ENCODE measurements at places on chromosomes 6 and 20.

DNA sequence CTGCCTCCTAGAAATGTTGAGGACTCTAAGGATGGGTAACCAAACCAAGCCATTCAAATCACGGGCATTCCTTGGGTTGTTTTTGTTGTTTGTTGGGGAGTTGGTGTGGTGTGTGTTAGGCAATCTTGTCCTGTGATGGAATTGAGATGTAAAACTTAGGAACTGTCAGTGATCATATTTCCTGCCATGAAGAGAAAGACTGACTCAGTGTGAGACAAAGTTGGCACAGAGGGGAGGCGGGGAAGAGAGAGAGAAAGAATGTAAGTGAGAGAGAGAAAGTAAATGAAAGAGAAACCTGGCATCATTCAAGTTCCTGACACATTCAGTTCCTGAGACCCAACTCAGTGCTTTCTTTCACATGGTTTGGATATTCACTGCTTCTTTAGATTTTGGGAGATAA is 21.6 kb upstream of the FBXO30 start:
- DNase-seq = no peak

- DNase-seq = no peak
These were observed 201.6 kb upstream of the SNX9 start for GRCh38 chr6:157621406-157621805.

- no peak for DNase-seq
These were observed 1195.9 kb upstream of the MAP3K7 start for GRCh38 chr6:91782802-91783201.

DNA sequence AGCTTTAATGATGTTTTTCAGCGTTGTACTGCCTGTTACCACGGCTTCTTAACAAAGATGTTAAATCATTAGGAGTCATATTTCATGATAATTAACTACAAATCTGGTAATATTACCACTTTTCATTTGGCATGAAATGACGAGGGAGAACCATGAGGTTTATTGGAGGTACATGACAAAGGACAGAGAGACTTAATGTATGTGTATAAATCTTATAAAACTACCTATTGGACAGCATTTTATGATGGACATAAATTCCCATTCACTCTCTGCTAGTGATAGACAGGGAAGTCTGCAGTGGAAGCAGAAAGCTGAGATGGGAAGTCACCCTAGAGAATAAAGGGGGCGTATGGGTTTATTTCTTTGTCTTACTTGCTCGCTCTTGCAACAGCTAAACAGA is 949.9 kb upstream of the FLRT3 start:
- DNase-seq = no peak

DNA sequence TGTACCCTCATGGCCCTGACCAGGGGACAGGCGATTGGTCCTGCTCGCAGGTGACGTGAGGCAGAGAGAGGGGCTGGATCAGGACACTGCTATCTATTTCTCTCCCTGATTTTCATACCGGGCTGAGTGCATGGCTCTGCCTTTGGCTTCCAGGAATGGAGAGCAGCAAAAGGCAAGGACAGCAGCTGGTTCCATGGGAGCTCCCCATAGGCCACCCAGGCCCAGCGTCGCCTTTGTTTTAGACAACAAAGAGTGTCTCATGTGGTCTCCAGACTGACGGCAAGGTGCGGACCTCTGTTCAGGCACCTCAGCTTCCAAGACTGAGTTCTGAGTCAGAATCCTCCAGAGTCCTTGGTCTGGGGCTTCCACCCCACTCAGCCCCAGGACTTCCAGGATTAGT is 123.1 kb downstream of the VEGFA start:
- DNase-seq = no peak

DNA sequence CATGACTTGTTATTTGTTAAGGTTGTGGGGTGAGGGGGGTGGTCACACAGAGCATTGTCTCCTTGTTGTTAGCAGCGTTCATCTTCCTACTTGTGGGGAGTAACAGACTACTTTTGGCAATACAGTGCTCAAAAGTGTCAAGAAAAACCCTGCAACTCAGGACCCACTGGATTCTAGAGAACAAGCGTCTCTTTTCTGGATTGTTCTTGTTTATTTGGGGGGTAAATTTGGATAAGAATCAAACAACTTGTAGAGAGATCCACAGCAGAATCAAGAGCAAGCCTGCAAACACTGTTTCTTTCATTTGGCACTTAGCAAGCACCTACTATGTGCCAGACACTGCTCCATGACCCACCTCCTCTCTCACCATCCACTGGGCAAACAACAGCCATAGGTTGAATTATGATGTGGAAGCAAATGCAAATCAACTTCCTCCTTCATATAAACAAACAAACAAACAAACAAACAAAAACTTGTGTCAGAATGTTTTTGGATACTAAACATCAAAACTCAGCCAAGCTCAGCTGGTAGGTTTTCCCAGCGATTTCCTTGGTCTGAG is 4.0 kb upstream of the NR2E1 start:
- no peak for DNase-seq

DNA sequence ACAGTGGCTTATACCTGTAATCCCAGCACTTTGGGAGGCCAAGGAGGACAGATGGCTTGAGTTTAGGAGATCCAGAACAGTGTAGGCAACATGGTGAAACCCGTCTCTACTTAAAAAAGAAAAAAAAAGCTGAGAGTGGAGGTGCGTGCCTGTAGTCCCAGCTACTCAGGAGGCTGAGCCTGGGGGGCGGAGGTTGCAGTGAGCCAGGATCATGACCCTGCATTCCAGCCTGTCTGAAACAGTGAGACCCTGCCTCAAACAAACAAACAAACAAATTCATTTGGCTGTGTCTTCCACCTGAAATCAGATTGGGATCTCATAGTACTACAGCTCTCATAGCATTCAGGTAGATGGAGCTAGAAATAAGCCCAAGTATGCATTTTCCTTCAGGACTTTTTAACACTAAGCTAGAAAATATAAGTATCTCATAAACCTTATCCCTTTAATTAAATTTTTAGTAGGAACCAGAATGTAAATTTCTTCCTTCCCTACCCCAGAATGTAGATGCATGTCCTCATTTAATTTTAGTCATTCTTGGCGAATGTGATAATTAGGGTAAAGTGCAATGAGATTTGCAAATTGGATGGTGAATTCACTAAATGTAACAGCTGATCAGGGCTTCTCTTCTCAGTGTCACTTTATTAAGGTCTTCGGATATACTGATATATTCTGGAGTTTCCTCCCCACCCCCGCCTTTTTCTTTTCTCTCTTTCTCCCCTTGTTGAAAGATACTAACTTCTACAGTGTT is 190.4 kb downstream of the CDKAL1 start:
- no peak for DNase-seq

DNA sequence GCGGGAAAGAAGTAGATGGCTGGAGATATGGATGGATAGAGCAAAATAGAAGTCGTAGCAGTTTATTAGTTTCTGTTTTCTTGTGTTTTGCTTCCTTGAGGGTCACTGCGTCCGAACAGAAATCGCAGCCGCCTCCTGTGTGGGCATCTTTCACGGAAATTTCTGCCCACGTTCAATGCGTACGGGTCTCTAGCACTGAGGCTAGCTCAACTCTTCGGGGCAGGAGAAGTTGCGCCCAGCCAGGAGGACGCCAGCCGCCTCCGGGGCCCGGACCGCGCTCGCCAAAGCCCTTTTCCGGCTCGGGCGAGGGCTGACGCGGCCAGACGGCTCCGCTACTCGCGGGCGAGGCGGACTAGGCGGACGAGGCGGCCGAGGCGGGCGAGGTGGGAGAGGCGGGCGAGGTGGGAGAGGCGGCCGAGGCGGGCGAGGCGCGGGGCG is 814 bp downstream of the TFAP2B start:
- DNase-seq = peak; percentile 61

DNA sequence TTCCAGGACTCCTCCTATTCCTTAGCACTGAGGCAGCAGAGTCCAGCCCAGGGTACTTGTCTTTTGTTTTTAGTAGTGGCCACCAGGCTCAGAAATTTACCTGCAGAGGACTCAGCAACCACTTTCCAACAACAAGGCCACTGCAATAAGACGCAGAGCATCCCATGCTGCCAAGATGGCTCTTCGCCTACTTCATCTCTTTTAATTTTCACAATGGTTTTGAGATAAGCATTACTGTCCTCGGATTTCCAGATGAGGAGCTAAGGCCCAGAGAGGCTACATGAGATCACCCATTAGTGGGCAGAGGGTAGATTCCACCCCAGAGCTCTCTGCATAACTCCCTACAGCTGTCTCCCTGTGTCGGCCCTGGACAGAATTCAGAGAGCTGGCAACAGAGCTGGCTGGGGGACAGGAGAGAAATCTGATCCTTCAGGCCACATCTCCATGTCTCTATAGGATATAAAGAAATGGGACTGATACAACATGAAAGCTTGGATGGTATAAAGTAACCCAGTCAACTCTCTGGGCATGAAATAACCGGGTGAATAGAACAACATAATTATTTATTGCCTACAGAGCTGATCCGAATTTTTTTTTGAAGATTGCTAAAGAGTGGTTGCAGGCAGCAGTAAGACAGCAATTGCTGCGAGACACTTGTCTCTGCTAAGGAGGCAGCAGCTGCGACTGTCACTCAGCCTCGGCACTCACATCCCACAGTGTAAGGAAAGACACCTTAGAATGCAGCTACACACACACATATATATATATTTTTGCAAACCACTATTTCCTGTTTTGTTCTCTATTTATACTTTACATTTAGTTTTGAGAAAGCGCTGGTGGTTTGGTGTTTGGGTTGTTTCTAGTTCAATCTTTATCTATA is 37.2 kb downstream of the SCML4 start:
- peak; percentile 21 for DNase-seq

GRCh38 chr6:71336901-71337300 is 48.3 kb downstream of the OGFRL1 start:
- no peak for DNase-seq

GRCh38 chr6:134373282-134373922 is 55.5 kb upstream of the SGK1 start:
- DNase-seq = no peak

GRCh38 chr6:31729515-31729978 is 448 bp upstream of the DDAH2 start:
- DNase-seq = peak; percentile 90

DNA sequence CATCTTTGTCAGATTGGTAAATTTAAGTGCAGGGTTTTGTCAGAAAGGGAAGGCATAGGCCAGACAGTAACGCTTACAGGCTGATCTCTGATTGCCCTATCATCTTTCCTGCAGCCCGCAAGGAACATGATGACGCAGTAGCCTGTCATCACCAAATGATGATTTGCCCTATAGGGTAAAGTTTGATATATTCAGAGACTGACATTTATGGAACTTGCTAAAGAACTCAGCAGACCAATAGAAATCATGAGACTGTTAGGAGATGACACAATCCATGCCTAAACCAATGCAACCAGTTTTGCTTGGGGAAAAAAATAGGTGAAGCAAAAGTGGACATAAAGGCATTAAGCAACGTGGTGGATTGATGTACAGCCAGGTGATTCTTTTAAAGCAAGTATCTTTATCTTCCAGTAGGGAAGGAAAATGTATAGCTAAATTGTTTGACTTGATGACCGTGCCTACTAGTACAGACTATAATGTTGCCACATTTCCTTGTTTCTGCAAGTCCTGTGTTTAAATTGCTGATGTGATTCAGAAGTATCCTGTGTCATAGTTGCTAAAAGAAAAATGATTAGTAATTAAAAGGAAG is 2.4 kb downstream of the NUS1 start:
- no peak for DNase-seq

- no peak for DNase-seq
These were observed 56.7 kb upstream of the TMEM181 start for GRCh38 chr6:158503222-158503621.

GRCh38 chr6:120228297-120228696 is 878.7 kb upstream of the MAN1A1 start:
- DNase-seq = no peak

DNA sequence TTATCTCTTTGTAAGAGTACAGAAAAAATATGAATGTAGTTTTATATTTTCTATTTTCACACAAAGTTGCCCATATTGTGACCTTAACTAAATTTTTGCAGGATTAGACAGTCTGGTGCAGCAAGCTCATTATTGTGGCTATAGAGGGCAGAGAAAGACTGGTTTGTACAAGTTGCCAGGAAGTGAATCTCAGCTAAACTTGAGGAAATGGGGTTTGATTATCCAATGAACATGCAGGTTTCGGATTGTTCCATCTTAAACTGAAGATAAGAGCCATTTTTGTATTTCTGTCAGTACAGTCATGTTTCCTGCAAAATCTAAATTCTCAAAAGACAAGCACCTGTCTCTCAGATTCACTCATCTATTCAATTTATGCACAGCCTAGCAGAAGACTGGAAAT is 390.9 kb downstream of the MMUT start:
- no peak for DNase-seq

GRCh38 chr6:43636308-43636659 is 644 bp downstream of the MAD2L1BP start:
- no peak for DNase-seq

DNA sequence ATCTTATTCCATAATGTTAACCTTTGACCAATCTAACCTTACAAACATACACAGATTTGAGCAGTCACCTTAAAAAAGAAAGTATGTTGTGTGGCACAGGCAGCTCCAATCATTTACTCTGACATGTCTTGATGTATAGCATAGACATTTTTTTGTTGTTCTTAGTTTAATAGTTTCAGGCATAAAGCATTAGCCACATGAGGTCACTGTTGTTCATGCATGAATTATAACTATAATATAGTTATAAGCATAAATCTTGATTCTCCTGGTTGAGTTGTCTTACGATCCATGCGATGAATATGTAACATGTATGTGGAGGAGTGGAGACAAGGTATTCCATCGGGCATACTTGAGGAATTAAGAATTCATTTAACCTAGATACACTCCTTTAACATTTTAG is 26.1 kb upstream of the NKAIN2 start:
- DNase-seq = no peak

DNA sequence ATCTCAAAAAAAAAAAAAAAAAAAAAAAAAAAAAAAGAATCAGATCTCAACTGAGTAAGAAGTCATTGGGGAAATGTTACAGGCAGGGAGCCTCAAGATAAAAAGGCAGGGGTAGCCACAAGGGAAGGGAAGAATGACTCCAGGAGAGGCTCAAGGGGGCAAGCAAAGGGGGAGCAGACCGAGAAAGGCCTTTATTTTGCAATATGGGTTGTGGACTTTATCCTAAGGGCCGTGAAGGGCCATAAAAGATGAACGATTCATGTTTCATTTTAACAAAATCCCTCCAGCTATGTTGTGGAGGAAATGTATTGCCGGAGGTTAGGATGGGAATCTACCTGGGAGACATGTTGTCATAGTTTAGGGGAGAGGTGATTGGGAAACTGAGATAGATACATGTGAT is 25.8 kb upstream of the SEC63 start:
- DNase-seq = no peak

DNA sequence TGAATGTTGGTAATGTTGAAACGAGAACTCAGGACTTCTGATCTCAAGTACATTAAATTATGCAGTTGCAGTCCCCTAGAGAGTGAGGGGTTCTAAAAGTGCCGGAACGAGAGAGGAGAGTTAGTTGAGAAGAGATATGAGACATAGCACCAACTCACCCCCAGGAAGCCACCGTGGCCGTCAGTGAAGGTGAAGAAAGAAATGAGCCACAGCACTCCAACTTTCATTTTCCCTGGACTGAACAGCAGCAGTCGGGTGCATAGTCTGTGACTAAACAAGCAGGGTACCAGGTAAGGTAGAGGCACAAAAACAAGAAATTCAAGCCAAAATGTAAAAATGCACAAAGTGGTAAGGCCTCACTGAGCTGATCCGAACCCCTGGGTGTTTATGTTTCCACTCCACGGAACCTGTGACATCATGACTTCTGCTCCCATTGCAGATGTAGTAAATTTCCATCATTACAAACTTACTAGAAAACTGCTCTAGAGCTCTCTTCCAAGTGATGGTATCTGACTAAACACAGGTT is 13.2 kb downstream of the ADGRF1 start:
- no peak for DNase-seq
